ENCODE measurements at places on chromosomes 2 and 18.

GRCh38 chr2:156437272-156437930 lies 1.2 kb downstream of the GPD2 start:
- DNase-seq = no peak

DNA sequence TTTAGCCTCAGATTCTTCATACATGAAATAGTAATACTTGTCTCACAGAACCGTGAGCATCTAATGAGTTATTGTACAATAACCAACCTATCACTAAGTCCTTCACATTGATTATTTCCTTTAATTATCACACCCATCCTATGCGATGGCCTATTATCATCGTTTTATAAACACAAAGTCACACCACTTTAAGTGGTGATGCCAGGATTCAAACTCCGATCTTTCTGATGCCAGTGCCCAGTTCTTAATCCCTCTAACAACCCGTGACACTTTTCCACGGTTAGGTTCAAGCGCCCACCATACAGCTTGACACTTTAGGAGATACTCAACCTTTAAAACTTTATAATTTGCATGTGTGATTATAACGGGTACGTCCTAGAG lies 523 bp upstream of the ALMS1 start:
- DNase-seq = no peak

- DNase-seq = no peak
These were observed 132.7 kb upstream of the NDUFV2 start for GRCh38 chr18:8969639-8970390.

DNA sequence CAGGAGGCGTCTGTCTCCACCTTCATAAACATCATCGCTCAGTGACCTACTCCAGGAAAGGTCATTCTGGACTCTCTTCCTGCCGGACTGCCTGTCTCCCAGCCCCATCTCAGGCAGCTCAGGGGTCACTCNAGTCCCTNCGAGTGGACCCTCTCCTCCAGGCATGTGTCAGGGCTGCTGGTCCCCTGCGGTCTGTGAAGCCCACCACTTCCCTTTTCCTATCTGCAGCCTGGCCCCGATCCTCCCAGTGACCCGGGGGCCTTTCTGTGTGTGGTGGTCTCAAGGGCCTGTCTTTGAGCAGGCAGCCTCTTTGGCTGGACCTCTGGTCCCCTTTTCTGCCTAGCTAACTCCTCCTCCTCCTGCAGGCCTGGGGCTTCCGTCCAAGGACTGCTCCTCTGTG lies 5.9 kb upstream of the PARD6G start:
- DNase-seq = no peak

DNA sequence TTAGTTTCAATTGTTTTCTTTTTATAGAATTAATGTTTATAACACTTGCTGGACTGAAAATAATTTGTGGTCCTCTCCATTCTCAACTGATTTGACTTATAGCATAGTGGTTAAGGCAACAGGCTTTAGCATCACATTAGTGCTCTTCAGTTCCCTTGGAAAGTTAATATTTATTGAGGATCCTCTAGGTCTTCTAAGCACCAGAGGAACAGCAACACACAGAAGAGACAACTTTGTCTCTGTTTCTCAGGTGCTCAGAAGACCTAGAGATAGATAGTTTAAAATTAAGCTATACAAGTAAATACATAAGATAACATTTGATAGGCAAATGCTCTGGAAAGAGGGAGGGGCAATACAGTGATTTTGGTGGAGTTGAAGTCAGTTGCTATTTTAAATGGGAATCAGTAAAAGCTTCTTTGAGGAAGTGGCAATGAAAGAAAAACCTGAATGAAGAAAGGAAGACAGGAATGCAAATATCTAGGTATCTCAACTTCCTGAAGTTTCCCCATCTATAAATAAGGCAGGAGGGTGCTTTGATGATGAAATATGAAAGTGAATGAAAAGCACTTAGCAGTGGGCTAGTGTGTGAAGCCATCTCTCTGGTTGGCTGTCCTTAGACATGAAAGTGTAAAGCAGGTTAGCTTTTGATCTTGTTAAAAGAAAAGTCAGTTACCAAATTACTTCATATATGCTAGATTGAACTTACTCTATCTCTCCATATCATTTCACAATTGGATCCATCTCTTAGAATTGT lies 7.9 kb downstream of the NEUROD1 start:
- DNase-seq = no peak

GRCh38 chr2:216463148-216463547 lies 35.5 kb upstream of the RPL37A start:
- no peak for DNase-seq

- no peak for DNase-seq
These were observed 8.9 kb upstream of the PDE1A start for GRCh38 chr2:182435754-182436153.

GRCh38 chr2:122117371-122117770 lies 361.9 kb downstream of the TSN start:
- DNase-seq = no peak

DNA sequence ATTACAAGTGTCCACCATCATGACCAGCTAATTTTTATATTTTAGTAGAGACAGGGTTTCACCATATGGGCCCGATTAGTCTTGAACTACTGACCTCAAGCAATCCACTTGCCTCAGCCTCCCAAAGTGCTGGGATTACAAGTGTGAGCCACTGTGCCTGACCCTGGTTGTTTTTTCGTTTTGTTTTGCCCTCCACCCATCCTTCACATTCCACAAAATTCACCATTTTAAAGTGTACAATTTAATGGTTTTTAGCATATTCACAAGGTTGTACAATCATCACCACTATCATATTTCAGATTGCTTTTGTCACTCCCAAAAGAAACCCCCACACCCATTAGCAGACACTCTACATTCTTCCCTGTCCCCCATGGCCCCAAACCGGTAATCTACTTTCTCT lies 215.0 kb downstream of the TPGS2 start:
- no peak for DNase-seq

- DNase-seq = no peak
These were observed 89.9 kb downstream of the GLI2 start for GRCh38 chr2:120825370-120826259.

DNA sequence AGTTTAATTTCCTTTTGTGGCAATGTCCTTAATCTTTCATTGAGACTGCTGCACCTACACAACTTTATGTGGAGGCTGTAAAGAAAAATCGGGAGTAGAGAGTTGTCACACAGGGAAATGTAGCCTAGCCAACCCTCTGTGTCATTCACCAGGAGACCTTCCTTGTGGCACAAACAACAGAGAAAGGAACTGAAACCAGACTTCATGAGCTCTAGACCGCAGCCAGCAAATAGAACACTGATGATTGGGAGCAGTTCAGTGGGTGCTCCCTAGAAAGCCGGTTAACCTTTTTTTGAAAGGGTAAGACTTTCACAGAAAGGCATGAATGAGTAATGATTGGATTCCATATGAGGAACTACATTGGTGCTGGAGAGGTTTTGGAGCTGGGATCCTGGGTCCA lies 1752.4 kb upstream of the CELF4 start:
- no peak for DNase-seq

DNA sequence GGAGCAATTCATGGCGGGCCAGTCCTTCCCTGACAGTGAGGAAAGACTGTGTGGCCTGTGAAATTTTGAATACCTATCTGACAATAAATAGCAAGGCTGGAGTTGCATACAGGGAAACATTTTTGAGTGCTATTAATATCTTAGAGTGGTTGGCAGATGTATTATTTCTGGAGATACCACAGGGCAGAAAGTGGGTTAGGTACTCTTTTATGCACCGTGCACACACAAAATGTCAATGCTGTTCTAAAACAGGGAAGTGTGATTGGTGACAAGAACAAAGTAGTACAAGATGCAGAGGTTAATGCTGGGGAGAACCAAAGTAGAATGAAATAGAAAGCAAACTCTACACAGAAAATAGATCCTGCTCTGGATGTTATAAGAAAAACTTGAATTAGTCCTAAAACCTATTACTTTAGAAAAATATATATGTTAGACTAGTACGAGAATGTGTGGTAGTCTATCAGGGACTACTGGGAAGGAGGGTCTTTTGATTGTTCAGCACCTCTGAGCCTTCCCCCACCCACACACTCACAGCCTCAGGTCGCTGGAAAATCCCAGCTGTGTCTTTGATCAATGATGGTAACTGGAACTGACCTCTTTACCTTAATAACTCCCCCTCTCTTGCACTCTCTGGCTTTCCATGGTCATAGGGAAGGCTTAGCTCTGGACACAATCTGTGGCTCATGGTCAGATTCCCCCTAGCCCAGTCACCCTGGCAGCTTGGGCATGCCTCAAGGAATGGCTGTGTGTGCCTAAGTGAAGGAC lies 58.2 kb downstream of the SERPINB8 start:
- DNase-seq = no peak

- no peak for DNase-seq
These were observed 300.3 kb upstream of the GULP1 start for GRCh38 chr2:187991389-187991788.

DNA sequence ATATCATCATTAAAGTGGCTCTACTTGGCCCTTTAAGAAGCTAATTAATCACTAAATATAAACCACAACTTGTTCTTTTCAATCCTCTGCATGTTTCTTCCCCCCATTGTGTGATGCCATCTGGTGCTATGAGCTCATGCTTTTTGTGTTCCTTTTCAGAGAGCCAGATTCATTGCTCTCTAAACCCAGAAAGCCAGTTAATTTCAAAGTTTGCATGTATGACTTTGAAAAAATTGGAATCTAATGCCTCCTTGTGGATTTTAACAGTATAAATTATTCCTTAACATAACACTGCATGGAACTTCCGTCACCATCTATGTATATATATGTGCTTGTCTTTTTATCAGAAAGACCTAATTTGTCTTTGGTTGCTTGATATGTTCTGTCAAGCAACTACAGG lies 31.1 kb downstream of the TMEM178A start:
- DNase-seq = peak; percentile 10

GRCh38 chr2:65291216-65292105 lies 63.8 kb downstream of the ACTR2 start:
- DNase-seq = no peak

DNA sequence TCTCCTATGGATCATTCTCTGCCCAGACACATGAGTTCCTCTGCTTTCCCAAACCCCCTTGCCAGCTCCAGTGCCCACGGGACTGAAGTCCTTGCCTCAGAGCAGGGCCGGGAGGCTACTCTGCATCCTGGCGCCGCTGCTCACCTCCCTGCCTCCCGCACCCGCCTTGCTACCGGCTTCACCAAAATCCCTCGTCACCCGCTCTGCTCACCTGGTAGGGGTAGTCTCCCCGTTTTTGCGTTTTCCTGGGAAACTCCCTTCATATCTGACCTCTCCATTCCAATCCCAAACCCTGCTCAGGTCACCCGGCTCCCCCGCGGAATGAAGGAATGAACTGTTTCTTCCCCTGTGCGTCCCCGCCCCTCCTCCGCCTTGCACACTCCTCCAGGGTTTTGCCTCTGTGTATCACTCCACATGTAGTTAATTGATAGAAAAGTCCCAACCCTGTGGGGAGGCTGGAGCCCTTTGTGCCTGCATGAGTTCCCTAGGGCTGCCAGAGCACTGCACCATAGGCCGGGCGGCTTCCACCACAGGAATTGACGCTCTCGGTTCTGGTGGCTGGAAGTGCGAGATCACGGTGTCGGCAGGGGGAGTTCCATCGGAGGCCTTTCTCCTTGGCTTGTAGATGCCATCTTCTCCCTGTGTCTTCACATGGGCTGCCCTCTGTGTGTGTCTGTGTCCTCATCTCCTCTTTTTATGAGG lies 2.0 kb upstream of the DGKD start:
- no peak for DNase-seq

GRCh38 chr2:120658770-120659158 lies 76.9 kb upstream of the GLI2 start:
- no peak for DNase-seq

GRCh38 chr2:120358734-120359465 lies 13.0 kb downstream of the INHBB start:
- no peak for DNase-seq

DNA sequence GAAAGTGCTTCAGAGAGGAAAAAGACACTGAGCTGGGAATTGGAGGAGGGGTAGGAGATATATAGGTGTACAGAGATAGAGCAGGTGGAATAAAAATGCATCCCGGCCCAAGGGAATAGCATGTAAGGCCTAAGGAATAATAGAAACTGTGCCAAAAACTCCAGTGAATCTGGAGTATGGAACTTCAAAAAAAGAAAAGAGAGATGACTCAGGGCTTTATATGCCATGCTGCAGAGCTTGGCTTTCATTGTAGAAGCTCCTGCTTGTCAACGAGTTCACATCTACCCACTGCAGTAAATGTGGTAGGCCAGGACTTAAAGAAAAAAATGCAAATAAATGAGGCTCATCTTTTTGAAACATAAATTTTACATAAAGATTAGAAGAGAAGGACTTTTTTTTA lies 131.8 kb downstream of the MREG start:
- no peak for DNase-seq

GRCh38 chr18:68489013-68489792 lies 225.7 kb downstream of the TMX3 start:
- DNase-seq = no peak

GRCh38 chr2:69305166-69305565 lies 81.9 kb downstream of the GFPT1 start:
- no peak for DNase-seq

- DNase-seq = no peak
These were observed 219.2 kb downstream of the LRP1B start for GRCh38 chr2:141911485-141912066.

- DNase-seq = no peak
These were observed 94.6 kb downstream of the MC4R start for GRCh38 chr18:60277855-60278480.

DNA sequence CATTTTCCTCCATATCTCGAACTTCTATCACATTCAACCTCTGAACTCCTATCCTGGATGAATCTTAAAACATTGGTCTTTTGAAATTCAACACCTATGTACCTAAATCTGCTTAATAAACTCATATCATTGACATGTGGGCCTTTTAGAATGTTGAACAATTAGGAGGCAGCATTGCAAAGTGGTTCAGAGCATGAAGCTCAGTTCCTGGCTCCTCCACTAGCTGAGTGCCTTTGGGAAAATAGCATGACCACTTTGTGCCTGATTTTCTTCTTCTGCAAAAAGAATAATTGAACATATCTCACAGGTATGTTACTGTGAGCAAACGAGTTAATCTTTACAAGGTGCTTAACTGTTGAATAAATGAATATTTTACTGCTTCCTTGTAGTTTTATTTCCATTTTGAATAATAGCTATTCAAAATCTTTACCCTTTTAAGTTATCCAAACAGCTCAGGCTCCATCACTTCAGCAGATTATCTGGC lies 14.3 kb upstream of the ITPRID2 start:
- DNase-seq = no peak

GRCh38 chr2:172972005-172972619 lies 103.5 kb upstream of the MAP3K20 start:
- DNase-seq = peak; percentile 25

- DNase-seq = no peak
These were observed 26.4 kb upstream of the PKDCC start for GRCh38 chr2:42021464-42021863.

GRCh38 chr2:54259413-54260240 lies 3.6 kb upstream of the TSPYL6 start:
- DNase-seq = no peak

DNA sequence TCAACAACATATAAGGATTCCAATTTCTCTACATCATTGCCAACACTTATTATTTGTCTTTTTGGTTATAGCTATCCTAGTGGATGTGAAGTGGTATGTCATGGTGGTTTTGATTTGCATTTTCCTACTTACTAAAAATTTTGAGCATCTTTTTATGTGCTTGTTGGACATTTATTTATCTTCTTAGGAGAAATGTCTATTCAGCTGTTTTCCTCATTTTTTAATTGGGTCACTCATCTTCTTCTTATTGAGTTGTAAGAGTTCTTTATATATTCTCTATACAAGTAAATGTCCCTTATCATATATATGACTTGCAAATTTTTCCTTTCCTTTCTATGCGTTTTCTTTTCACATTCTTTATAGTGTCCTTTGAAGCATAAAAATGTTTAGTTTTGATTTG lies 4.7 kb upstream of the CCL20 start:
- no peak for DNase-seq
